ENCODE measurements at places on chromosomes 4 and X. TPM values are rescaled to one million over a fixed set of nuclear protein-coding genes. Genes with fewer than 3 reads are reported as not detected.

The MAGEE2 gene
- total RNA-seq = not detected

The BST1 gene
- total RNA-seq = 23.8 TPM

The CSAG2 gene
- not detected for total RNA-seq

The UCP1 gene
- not detected for total RNA-seq

The PDCL2 gene
- not detected for total RNA-seq

The SLC16A2 gene
- total RNA-seq = 1.3 TPM

The SPANXN3 gene
- not detected for total RNA-seq

The FRMPD4 gene
- total RNA-seq = not detected

The NUDT10 gene
- total RNA-seq = 0.81 TPM

The SLC26A1 gene
- under 0.01 TPM for total RNA-seq

The TCP11X2 gene
- total RNA-seq = not detected

The MOB1B gene
- 11.6 TPM for total RNA-seq

The RXFP1 gene
- not detected for total RNA-seq

The LRAT gene
- total RNA-seq = not detected

The CCSER1 gene
- 3.0 TPM for total RNA-seq

The MAGEA10 gene
- total RNA-seq = not detected

The AGTR2 gene
- not detected for total RNA-seq

The GAGE13 gene
- total RNA-seq = not detected

The YY2 gene
- 1.1 TPM for total RNA-seq

The HS6ST2 gene
- total RNA-seq = 0.07 TPM

The MFAP3L gene
- total RNA-seq = 0.20 TPM
